AG04449 (cell line): ENCODE measurements at places on chromosomes 1 and 21.
A peak's percentile ranks its signal among the peaks of the same experiment; 100 is the strongest.

DNA sequence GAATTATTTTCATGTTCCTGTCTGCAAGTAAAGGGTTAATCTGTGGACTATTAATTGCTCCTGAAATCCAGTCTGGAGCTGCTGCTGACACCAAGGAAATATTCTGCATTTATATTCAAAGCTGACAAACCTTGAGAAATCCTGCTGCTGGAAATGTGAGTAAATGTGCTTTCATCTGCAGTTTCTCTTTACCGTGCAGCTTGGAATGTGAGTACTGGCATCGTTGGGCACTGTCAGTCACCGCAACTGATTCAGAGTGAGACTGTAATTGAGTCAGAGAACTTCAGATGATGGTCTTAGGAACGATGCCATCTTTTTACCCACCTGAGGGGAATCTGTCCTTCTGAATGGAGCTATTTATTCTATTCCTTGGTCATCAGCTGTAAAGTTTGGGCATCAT is 420.6 kb downstream of the SIPA1L2 start:
- DNase-seq = no peak

DNA sequence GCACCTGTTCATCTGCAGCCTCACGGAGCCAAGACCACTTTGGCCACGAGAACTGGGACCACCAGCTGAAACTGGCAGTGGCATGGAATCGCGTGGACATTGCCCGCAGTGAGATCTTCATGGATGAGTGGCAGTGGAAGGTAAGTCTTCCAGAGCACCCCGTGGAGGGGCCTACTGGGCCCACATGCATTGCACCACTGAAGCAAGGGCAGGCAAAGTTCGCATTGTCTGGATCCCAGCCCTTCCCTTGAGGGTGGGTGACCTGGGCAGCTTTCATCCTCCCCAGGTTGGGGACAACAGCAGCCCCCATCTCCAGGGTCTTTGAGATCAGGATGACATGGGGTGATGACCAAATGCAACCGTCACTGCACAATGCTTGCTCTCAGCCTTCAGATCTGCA is 37.5 kb downstream of the TRPM2 start:
- DNase-seq = no peak

GRCh38 chr1:168301664-168302320 is 21.1 kb downstream of the TBX19 start:
- DNase-seq = peak; percentile 53

DNA sequence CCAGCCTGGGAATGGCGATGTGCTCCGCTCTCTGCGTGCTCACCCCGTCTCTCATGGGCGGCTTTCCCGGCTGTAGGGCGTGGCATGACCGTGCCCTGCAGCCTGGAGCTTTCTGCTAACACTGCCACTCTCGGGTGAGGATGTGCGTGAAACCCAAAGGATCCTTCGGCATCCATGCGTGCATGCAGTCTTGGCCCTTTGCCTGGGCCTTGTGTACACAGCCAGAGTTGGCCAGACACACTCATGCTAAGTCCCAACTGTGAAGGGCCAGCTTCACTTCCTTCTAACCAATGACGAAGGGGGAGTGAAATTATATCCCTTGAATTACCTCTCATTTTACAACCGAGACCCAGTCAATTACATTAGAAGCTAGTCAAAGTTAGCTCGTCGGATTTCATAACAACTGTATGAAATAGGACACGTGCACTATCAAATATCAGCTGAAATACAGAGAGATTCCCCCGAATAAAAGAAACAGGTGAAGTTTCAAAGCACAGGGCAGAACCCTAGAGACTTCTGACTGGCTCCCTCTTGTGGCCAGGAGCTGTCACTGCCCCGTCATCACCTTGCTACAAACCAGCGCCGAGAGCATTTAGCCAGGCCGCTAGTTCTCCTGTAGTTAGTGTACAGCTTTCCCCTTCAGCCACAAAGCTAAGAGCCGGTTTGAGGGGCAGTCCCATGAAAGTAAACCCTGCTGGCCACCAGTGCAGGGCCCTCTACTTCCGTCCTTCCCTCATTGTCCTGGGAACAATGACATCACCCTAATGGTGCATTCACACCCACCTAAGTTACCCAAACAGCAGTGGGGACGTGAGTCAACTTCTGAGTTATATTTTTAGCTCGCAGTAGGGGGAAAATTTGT is 63.4 kb upstream of the COA6 start:
- no peak for DNase-seq
